ENCODE measurements at places on chromosomes 7 and 10.

DNA sequence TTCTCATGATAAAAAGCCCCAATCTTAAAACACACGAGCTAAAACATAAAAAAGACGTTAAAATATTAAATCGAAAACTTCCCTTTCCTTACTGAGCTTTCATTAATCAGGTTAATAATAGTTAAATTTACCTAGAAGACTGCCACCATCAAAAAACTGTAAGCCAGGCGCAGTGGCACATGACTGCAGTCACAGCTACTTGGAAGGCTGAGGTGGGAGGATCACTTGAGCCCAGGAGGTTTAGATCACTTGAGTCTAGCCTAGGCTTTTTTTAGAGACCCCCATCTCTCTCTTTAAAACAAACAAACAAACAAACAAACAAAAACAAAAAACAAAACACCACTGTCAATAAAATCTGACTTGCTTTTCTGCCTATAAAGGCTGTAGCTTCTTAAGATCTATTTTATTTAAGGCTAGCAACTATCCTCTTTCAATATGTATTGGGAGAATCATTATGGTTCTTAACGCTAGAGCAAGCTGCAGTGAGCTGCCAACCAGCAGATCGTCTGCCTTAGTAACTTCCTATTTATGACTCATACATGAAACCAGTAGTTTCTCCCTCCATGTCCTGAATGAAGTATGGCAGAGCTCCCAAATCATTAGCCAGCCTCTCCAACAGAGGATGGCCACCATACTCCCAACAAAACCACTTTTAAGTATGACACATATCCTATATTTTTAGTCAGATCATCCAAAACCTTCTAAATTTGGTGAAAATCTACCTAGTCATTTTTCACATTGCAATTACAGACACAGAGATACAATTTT lies 163.7 kb downstream of the SRPK2 start:
- DNase-seq = peak; percentile 94

DNA sequence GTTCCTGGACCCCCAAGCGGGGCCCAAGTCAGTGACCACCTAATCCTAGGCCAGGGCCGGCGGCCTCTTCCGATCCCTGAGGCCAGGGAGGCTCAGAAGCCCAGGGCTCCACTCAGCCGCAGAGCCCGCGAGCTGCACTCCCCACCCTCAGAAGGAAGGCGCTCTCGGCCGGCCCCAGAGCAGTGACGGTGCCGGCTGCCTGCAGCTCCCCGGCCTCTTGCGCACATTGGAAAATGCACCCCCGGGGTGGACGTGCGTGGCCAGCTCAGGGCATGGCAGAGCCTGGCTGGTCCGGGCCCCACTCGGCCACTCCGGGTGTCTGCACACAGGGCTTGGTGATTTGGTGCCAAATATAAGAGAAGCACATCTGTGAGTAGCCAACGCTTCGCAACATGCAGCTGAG lies 269.1 kb downstream of the PTPRN2 start:
- DNase-seq = no peak

GRCh38 chr7:99505324-99505662 lies 831 bp downstream of the ZKSCAN5 start:
- no peak for DNase-seq

- no peak for DNase-seq
These were observed 33.4 kb downstream of the ZC3HAV1 start for GRCh38 chr7:139075871-139076686.

DNA sequence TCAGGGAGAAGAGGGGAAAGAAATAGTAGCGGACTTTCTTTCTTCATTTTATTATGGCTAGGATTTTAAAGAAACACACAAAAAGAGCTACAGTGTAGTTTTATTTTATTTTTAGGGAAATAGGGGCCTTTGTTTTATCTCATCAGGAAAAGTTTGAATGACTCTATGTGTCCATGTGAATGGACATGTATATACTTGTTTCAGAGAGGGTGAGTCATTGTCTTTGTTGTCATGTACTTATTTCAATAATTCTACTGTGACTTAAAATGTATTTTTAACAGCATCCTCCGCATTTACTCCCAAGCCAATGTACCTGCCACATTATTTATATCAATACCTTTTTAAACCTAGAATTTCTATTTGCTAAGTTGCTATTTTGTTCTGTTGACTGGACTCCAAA lies 569.5 kb downstream of the SORCS3 start:
- DNase-seq = no peak

- DNase-seq = no peak
These were observed 200.9 kb downstream of the GRM3 start for GRCh38 chr7:86844608-86845007.

DNA sequence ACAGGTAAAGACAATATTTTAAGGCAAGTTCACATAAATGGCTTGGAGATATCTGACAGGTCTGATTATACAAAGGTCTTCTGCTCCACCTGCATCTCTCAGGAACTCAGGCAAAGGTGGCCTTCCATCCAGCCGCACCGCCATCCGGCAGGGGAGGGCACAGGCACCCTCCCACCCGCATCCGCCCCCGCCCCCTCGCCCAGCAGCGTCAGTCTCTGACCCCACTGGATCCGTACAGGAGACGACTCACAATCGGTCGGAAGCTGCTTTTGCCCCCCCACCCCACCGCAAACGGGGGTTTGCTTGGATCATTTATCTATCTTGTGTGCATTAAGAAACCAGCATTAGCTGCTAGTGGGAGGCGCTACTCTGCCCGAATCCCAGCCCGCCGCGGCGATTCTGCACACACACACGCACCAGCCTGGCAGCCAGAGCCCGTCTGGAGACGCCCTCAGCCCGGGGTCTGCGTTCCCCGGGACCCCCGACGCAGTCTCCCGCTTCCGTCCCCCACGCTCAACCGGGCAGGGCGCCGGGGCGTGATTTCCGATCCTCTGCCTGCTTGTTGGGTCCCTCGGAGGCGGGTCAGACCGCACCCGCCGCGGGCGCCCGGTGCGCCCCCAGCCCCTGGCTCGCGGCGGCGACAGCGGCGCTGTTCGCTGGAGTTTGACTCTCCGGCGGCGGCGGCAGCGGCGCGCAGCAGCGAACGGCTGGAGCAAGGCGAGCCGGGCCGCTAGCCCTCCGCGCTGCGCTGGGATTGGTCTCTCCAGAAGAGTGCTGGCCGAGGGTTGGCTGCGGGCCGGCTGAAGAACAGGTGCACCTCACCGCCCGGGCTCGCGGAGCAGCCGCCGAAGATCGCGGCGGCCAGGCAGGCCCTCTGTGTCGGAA lies 820 bp upstream of the NRG3 start:
- no peak for DNase-seq

DNA sequence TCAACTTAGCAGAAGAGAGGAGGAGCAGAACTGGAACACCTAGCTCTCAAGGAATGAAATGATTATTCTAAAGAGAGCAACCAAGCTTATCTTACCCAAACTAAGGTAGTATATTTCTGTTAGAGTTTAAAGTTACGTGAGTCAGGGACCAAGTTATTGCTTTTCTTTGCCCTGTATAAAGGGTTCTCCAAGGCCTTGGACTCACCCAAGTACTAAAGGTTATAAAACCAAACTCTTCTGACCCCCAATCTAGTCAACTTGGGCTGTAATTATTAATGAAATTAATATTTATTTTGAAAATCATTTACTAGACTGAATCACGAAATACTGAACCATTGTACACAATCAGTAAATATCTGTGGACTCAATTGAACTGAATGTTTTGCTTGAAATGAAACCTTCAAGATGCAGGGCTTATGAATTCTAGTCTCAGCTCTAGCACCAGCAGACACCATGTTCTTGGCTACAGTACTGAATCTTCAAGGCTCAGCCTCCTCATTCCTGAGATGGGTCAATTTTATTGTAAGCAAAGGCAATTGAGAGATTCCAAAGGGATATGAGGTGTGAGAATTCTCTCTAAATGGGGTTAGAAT lies 1.8 kb upstream of the CYP2C19 start:
- DNase-seq = no peak

DNA sequence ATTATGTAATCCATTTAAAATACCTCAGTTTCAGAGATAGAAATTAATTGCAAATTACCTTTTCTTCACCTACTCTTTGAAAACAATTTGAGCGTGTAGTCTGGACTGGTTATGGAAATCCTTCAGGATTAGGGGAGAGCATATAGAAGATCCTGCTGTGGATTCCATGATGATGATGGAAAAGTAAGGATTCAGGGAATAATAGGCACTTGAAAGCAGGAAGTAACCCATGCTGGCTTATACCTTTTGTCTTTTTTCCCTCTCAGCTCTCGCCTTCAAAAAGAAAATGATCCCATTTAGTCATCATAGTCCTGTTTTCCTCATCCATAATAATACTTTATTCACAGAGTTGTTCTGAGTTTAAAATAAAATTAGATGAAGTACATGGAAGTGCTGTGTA lies 4.4 kb downstream of the HBP1 start:
- no peak for DNase-seq

DNA sequence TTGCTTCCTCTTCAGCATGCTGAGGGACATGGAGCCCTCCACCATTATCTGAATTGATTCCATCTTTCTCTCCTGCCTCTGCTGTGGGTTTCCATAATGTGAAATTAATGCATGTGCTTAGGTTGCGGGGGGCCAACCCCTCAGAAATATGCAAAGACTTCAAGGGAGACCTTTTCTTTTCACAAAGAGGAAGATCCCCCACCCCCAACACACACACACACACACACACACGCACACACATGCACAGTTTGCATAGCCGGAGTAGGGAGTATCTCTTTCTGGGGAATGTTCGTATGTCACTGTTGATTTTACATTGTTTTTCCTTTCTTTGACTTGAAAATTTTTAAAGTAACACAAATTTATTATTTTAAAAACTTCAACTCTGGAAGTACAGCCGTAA lies 193.5 kb downstream of the MGMT start:
- DNase-seq = no peak

- DNase-seq = peak; percentile 53
These were observed 4.1 kb upstream of the TAS2R5 start for GRCh38 chr7:141785706-141786552.

- no peak for DNase-seq
These were observed 40.1 kb downstream of the ELMO1 start for GRCh38 chr7:37408291-37409228.

DNA sequence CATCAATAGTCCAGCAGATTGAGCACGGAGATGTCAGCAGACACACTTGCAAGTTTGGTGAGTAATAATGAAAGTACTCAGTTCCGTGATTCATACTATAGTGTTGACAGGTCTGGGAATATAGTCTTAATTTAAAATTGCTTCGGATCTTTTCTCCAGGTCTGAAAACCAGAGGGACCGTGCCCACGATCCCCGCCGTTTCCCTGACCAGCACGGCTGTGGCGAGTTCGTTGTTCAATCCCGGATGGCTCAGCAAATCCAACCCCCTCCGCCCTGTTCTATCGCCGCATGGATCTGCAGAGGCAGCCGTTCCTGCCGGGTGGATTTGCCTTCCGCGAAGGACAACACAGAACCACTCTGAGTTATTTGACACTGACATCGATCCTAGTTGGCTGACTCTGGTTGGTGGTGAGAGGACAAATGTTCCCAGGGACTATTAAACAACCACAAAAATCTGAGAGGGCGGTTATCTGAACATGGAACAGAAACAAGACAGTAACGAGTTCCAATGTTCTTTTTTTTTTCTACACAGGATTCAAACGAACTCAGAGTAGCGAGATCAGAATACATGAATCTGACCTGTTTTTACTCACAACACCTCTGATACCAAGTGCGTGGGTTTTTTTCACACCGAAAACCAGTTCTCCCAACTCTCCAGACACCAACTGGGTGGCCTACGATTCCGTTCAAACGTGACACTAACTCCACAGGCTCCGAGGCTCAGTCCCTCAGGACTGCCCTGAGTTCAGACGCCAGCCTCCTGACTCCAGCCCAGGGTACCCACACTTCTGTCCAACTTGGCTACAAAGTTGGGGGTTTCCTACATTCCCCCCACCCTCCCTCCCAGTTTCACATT lies 52.7 kb downstream of the RBM17 start:
- peak; percentile 79 for DNase-seq

GRCh38 chr10:117248750-117249465 lies 8.0 kb downstream of the SLC18A2 start:
- no peak for DNase-seq

DNA sequence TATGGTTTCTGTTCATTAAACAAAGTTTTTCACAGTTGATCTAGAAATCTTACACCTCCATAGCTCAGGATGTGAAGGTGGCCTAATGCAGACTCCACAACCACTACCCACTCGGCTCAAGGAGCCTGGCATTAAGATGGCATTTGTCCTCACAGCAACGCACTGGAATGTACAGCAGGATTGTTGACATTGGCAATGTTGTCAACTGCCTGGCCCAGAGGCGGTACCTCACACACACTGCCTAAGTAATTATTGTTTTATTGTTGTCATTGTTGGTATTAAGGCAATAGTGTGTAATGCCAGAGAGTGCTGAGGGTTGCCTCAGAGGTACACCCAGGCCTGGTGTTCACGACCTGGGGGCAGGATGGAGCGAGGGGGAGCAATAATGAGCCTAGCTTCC lies 38.3 kb downstream of the LRRC18 start:
- no peak for DNase-seq

DNA sequence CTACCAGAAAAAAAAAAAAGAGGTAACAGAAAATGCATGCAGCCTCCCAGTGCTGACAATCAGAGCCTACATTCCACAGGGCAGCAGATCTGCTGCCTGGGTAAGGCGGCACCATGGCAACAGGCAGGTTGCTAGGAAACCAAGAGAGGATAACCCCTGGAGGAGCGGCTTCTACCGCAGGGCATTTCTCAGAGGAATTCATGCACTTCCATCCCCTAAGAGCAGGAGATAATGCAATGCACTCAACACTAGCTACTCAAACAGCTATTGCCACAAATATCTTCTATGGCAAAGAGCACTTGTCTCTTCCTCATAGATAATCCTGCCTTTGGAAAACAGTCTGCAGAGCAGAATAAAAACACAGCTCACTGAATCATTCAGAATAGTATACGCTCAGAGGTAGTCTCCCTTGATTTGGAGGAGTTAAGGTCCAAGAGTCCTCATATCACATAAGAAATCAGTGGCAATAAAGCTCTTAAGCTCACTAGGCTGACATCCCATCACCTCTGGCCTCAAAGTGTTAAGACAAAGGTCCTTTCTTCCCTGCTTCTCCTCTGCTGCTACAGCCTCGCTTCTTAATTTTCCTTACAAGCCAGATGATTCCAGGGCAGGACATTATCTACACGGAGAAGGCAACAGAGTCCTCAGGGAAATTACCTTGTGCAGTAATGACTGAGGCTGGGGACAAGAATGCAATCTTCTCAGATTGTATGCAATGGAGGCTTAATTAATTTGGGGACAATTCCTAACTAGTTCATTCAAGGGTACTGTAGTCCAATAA lies 10.7 kb downstream of the PSAP start:
- peak; percentile 89 for DNase-seq

- peak; percentile 6 for DNase-seq
These were observed 26.5 kb upstream of the CNTNAP2 start for GRCh38 chr7:146090023-146090645.

GRCh38 chr7:131501422-131501821 lies 55.0 kb downstream of the PODXL start:
- DNase-seq = peak; percentile 71

All from Daoy (cell line).